ENCODE measurements at places on chromosomes 3 and 15. TPM values are rescaled to one million over a fixed set of nuclear protein-coding genes. Genes with fewer than 3 reads are reported as not detected.

DNA sequence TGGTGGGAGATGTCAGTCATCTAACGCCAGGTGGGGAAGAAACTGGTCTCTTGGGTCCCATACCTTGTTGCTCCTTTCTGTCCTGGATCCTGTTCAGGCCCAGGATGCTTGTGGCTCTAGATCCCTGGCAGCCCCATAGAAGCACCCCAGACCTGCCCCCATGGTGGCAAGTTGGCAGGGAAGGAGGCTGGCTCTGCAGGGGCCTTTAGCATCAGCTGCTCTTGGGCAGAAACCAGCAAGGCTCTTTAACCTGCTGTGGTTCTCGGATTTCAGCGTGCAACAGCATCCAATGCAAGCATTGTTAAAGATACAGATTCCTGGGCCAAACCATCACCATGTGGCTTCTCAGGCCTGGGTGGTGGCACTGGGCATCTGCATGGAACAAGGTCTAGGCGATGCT lies 75.8 kb downstream of the SNRK start:
- no peaks in the 10 kb centered on the region for H3K4me1 ChIP-seq
- no peaks in the 10 kb centered on the region for H3K36me3 ChIP-seq
- no peak overlapping the region for H3K4me3 ChIP-seq
- no peak overlapping the region for H3K27ac ChIP-seq
- DNase-seq: no peak

DNA sequence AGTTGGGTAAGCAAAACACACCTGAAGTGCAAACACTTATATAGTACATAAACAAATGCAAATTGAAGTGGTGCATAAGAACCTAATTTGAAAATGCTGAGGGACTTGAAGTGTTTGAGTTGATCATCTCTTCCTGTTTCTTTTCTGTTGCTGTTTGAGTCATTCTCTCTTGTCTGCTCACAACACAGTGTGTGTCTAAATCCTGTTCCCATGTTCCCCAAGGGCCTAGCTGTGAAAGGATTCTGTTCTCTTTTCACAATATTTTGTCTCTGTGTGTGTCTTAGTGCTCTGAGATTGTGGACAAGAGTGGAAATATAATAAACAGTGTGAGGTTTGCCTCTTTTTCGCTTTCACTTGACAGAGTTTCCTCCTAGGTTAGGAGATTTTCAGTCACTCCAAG lies 6.1 kb downstream of the CD96 start:
- no peaks in the 10 kb centered on the region for H3K27me3 ChIP-seq
- H3K4me1 ChIP-seq: peaks cover 15% of the 10 kb centered on the region
- no peak for DNase-seq
- H3K4me3 ChIP-seq: no peak overlapping the region
- no peaks in the 10 kb centered on the region for H3K36me3 ChIP-seq

DNA sequence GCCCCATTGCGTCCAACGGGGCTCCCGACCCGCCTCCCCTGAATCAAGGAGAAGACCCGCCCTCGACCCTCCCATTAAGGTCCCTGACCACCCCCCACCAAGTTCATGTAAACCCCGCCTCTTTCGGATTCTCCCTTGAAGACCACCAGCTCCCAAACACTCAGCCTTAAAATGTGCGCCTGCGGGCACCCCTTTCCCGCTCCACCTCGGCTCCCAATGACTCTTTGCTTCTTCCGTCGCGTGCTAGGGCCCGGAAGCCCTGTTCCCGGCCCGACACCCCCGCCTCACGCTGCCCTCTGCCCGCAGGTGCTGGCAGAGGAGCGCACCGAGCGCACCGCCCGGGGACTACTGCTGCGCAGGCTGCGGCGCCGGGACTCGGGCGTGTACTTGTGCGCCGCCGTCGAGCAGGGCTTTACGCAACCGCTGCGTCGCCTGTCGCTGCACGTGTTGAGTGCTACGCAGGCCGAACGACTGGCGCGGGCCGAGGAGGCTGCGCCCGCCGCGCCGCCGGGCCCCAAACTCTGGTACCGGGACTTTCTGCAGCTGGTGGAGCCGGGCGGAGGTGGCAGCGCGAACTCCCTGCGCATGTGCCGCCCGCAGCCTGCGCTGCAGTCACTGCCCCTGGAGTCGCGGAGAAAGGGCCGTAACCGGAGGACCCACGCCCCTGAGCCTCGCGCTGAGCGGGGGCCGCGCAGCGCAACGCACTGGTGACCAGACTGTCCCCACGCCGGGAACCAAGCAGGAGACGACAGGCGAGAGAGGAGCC lies 2.7 kb upstream of the LSMEM2 start:
- DNase-seq: no peak
- no peak overlapping the region for H3K27ac ChIP-seq
- H3K27me3 ChIP-seq: no peaks in the 10 kb centered on the region
- peaks cover 17% of the 10 kb centered on the region for H3K4me1 ChIP-seq
- no peak overlapping the region for H3K4me3 ChIP-seq

RBM6 gene
- total RNA-seq: 72.0 TPM

HDAC11 gene
- total RNA-seq: 24.3 TPM

Measured in PC-9 (cell line).